Bronchial epithelial cell (primary cell): ENCODE measurements at places on chromosomes 5 and 9.

- DNase-seq = no peak
Measured at GRCh38 chr5:159833088-159833487, 83.2 kb upstream of the ADRA1B start.

DNA sequence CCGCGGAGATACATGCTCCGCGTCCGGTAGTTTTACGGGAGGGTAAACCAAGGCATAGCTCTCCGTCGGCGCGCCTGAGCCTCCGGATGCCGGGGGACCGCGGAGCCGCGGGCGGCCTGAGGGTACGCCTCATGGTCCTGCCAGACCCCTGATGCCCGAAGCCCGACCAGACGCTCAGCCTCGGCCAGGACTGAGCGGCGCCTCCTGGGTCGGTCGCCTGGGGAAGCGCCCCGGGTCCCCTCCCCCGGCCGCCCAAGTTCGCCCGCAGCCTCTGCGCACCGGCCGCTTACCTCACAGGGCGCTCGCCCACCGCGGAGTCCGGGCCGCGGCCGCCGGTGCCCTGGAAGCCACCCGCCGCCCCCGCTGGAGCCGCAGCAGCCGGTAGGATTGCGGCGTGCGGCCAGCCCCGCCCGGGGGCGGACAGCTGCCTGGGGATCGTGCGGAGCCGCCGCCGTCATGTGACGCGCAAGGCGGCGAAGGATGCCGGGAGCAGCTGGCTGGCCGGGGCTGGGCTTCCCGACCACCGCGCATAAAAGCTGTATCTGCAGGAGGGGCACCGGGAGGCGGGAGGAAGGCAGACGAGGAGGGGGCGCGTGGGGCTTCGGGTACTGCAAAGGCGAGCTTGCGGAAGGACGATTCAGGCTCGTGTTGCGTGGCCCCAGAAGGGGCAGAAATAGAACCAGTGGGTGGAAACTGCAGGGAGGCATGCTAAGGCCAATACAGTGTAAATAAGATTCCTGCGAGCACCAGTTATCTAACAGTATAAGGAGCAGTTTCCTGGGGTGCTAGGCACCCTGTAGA lies at the start of gene FBXO10:
Gene FBXO10, minus strand, starts transcription at position 460 of the 801 bp plus-strand sequence. CDS start 34,612 bp downstream, outside the sequence.
- peak; percentile 45 for DNase-seq

- no peak for DNase-seq
Measured at GRCh38 chr5:125226825-125227224, 480.4 kb upstream of the ZNF608 start.

GRCh38 chr5:173598686-173599085 lies 17.8 kb downstream of the BOD1 start:
- DNase-seq = no peak

GRCh38 chr9:32456564-32456963 lies 69.4 kb downstream of the RIGI start:
- no peak for DNase-seq

GRCh38 chr5:135628771-135629563 lies 50.2 kb upstream of the CXCL14 start:
- DNase-seq = no peak
